NCI-H2107 (cell line): ENCODE measurements at places on chromosomes 5 and 9.

- DNase-seq: no peak
Observed at GRCh38 chr5:91957666-91958065, 574.5 kb upstream of the ARRDC3 start.

DNA sequence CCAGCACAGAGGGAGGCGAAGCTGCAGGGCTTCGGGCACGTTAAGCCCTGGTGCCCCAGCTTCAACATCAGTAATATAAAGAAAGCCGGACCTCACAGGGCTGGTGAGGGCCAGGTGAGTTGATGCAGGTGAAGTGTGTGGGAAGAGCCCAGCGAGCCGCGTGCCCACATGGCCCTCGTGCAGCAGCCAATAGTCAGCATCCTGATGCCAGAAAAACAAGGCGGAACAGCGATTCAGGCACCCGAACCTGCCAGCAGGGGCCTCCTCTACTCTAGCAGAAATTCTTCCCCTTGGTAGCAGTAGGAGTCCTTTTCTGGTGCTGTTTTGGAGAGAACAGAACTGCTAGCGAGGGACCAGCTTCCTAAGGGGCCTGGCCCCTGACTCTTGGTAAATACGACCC, 7.8 kb downstream of the MED10 start:
- DNase-seq: no peak

DNA sequence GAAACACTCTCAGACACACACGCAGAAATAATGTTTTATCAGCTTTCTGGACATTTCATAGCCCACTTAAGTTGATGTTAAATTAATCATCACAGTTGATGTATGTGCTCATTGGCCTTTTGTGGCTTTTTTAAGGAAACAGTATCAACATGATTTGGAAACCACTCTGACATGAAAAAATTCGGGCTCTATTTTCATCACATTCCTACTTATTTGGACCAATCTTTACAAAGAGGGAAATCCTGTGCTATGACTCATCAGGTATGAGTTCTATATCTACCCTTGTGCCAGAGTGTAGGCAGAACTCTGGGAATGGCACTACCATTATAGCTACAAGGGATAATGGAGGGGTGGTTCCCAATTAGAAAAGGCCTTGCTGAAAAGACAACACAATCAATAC, 388.4 kb upstream of the PTGER4 start:
- DNase-seq: no peak

DNA sequence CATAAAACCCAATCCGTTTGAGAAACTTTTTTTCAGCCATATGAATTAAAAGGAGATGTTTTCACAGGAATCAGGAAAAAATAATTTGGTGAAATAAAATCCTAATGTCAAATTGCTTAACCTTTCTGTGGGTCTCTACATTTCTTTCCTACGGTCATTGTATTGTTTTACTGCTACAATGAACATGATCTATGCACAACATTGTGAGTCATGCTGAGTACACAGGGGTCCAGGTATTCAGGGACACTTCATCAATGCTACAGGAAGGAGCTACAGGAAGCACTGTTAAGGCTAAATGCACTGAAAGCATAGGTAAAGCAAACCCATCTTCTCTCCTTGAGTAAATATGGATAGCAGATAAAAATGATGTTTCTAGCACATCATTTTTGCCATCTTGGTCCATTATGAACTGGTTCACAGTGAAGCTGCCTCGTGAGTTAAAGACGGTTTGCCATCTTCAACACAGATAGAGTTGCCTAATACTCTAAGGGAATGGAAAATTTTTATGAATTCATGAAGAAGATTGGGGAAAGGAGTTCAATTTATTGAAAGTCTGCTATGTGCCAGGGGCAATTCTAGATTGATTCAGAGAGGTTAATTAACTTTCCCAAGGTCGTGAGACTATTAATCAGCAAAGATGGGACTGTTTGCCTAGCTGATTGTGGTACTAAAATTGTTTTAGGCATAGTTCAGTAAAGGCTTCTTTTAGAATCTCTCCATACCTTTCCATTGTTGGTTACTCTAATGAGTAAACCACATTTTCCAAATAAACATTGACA, 85.5 kb downstream of the DIRAS2 start:
- no peak for DNase-seq

DNA sequence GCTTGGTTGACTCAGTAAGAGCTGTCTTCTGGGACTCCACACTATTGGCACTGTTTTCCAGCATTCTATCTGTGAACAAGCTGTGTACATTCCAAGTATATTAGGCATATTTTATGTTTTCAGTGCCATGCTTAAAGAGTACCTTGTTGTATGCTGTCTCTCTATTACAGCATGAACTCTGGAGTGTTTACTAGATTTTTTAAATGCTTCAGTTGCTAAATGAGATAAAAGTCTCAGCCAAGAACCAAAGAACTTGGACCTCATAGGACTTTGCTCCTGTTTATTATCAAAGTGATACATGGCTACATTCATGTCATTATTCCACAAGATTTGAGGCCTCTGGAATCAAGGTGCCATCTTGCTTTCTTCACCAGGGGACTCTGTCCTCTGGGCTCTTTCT, 167.2 kb downstream of the C9orf152 start:
- no peak for DNase-seq

- no peak for DNase-seq
Observed at GRCh38 chr5:170333161-170333910, 35.8 kb upstream of the LCP2 start.

DNA sequence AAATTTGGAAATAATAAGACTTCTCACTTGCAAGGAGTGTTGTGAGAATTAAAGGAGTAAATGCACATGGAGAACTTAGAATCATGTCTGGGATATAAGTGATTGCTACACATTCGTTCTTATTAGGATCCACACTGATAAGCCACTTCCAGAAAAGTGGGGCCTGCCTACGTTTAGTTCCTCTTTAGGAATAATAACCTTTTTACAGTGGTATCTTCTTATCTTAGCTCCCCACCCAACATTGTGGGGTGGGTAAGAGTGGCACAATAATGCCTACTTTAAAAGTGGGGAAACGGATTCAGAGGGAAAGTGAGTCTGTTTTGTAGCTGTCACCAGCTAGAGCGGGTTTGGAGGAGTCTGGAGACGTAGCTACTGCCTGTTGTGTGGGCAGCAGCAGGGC, 16.0 kb downstream of the DOCK2 start:
- DNase-seq: no peak

GRCh38 chr9:128720841-128721486, 3.0 kb downstream of the ZDHHC12 start:
- DNase-seq: no peak

GRCh38 chr5:36073595-36074216, 7.0 kb upstream of the UGT3A2 start:
- DNase-seq: peak; percentile 25

- no peak for DNase-seq
Observed at GRCh38 chr5:143435210-143435657, 31.7 kb upstream of the NR3C1 start.

GRCh38 chr5:38370358-38371100, 112.2 kb downstream of the EGFLAM start:
- no peak for DNase-seq

DNA sequence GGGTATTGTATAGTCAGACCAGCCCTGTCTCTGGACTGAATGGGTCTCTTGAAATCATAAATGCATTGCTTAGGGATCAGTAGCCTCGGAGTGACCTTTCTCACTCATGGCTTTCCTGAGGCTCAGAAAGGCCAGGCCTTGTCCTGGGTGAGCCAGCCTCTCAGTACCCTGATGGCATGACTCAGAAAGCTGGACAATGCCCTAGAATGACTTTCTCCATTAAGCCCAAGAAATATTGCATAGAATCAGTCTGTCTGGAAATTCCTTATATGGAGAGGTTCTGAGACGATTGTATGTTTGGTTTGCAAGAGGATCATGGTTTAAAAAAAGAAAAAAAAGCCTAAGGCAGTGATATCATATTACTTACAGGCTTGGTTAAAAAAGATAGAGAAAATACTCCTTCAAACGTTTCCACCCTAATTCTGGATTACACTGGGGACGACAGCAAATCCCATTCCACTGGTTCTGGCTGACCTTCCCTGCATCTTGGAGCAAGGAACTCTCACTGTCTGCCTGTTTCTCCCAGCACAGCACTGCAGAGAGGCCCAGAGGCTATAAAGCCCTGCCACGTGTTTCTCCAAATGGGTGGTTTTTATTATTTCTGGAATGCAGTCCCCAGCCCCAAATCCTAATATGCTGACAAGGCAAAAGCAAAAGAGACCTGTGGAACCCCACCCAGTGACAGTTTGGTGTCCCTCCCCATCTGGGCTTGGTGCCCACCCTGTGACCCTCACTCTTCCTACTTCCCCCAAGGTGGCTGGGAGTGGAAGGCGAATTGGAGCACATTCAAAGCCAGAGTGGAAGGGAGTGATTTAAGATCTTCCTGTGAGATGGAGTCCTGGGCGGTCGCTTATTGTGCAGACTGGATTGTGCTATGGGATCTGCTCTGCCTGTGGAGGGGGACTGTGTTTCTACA, 34.4 kb downstream of the MAP1B start:
- DNase-seq: no peak

GRCh38 chr5:25579111-25579510, 934.3 kb upstream of the CDH10 start:
- DNase-seq: no peak

GRCh38 chr9:27489087-27489876, 34.8 kb upstream of the IFNK start:
- no peak for DNase-seq

GRCh38 chr5:133409210-133409674, 203.1 kb downstream of the FSTL4 start:
- no peak for DNase-seq

DNA sequence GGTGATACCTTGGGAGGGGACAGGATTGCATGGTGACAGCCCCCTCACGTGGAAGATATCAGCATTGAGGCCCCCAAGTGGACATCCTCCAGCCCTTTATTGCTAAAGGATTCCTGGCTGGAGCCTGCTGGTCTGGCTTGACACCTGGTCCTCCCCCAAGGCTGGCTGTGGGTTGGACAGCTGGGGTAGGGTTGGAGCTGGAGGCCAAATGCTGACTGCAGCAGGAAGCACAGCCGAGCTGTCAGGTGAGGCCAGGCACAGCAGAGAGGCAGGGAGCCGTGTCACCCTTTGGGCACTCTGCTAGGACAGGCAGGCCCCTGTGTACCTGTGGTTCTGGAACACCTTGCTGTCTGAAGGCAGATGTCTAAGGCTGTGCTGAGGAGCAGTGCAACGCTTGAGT, 2.2 kb downstream of the CACFD1 start:
- no peak for DNase-seq

- no peak for DNase-seq
Observed at GRCh38 chr5:139911425-139912120, 116.0 kb downstream of the PSD2 start.

DNA sequence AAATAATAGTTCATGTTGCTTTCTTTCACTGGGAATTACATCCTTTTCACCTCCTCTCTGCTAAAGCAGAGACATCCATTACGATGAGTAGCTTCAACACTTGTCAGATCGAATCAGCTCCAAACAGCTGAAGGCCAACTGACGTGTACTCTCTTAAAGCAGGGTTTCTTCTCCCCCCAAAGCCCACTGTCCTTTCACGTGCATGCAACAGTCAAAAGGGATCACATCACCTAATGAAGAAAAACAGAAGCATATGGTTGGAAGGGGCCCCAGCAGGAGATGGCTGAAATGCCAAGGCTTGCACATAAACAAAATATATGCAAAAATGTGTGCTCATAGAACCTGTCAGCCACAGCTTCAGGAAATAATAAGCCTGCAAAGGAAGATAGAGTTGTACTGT, 421.6 kb downstream of the ANXA1 start:
- DNase-seq: no peak

DNA sequence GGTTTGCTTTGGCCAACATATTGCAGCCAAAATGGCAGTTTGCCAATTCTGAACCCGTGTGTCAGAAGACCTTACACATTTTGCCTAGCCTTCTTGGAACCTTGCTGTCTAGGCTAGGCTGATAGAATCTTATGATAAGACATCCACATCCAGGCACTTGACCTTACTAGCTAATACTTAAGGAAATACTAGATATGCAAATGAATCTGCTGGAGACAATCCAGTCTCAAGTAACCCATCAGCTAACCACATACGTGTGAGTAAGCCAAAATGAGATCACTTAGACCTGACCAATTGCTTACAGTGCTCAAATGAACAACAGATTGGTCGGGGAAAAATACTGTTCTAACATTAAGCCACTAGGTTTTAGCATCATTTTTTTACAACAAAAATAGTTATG, 1504.6 kb upstream of the CDH9 start:
- DNase-seq: no peak

DNA sequence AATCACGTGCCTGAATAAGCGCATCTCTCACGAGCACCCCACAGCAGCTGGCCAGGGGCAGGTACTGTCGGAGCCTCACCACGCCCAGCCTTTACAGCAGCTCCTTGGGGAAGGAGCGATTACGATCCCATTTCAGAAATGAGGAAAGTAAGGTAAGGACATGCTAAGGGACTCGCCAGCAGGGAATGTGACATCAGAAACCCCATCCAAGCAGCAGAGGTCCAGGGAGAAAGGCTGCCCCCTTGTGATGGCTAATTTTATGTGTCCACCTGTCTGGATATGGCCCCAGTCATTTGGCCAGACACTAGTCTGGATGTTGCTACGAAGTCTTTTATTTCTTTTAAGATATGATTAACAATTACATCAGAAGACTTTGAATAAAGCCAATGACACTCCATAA, 77.3 kb downstream of the UBE2QL1 start:
- DNase-seq: no peak

- no peak for DNase-seq
Observed at GRCh38 chr9:36632892-36633291, 60.2 kb downstream of the MELK start.

GRCh38 chr5:95424016-95424415, 32.9 kb downstream of the FAM81B start:
- no peak for DNase-seq

DNA sequence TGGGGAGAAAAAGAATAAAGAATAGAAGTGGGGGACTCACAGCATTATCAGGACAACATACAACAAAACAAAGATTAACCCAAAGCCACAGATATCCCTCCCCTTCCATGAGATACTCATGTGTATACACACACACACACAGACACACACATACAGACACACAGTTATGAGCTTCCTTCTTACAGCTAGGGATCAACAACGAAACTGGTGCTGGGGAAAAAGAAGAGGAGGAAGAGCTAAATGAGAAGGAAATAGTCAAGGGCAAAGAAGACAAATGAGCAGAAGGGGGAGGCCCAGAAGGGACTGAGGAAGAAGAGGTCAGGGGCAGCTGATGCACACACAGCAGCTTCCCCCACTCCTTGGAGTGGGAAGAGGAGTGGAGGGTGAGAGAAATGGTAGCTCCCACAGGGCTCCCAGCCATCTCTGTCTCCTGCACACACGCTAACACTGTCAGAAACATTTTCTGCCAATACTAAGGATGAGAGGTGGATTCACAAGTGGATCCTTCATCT, 66.2 kb downstream of the SIL1 start:
- DNase-seq: no peak

- no peak for DNase-seq
Observed at GRCh38 chr5:110072651-110073050, 382.9 kb downstream of the MAN2A1 start.

DNA sequence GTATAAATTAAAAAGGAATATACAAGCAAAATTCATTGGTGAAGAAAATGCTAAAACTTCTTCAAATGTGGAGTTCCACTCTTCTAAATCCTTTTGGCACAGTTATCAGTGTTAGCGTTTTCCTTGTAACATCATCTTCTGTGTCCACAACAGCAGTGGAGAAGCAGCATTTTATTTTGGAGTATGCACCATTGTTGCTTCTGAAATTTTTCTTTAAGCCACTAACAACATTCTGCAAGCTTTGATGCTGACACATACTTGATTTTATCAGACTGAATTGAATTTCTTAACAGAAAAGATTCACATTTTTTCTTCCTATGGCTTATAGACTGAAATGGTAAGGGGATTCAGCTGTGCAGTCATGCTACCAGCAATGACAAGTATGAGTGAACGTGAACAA, 60.8 kb upstream of the PTGER4 start:
- DNase-seq: no peak
